Stimulated activated CD4-positive, alpha-beta T cell treated with anti-CD3 and anti-CD28 coated beads, Interleukin-1b, Interleukin-23, amount 100 ng/mL, for 48 hours (primary cell): ENCODE measurements at places on chromosomes 3 and 15.
A peak's percentile ranks its signal among the peaks of the same experiment; 100 is the strongest.

DNA sequence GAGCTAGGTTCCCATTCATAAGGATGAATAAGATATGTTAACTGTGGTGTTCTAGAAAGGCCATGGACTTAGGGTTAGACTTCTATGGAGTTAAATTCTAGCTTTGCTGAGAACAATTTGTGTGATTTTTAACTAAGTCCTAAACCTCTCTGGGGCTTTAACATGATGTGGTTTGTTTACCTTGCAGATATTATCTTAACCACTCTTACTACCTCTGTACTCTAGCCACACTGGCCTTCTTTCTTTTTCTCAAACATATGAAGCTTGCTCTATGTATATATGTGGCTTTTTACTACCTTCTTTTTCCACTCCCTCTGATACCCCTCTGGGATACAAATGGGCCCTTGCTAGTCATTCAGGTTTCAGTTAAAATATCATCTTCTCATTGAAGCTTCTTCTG is 108.4 kb downstream of the ZNF609 start:
- no peak for DNase-seq

GRCh38 chr3:157672061-157672460 is 168.8 kb upstream of the VEPH1 start:
- no peak for DNase-seq

- no peak for DNase-seq
These were observed 15.4 kb downstream of the SCN5A start for GRCh38 chr3:38634111-38634510.

DNA sequence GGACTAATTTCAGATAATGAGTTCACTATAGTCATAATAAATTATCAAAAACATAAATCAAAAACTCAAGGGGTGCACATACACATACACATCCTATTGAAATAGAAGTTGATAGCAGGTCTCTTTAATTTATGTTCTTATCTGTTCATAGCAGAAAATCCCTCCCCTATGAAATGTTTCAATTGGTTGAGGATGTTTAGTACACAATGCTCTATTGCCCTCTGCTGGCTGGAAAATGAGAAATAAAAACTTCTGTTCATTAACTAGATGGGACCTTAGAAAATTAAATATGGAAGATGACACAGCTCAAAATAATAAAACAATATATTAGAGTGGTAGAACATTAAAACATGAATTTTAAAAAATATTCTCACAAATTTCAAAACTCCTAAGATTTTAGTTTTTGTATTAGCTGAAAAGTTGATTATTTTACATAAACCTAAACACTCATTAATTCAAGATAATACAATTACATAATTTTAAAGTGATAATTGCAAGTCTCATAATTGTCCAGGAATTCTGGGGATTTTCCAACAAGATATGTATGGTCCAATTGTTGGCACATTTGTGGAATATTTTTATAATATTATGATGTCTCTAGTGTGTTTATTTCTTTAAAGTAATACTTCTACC is 735.0 kb downstream of the ROBO1 start:
- no peak for DNase-seq

DNA sequence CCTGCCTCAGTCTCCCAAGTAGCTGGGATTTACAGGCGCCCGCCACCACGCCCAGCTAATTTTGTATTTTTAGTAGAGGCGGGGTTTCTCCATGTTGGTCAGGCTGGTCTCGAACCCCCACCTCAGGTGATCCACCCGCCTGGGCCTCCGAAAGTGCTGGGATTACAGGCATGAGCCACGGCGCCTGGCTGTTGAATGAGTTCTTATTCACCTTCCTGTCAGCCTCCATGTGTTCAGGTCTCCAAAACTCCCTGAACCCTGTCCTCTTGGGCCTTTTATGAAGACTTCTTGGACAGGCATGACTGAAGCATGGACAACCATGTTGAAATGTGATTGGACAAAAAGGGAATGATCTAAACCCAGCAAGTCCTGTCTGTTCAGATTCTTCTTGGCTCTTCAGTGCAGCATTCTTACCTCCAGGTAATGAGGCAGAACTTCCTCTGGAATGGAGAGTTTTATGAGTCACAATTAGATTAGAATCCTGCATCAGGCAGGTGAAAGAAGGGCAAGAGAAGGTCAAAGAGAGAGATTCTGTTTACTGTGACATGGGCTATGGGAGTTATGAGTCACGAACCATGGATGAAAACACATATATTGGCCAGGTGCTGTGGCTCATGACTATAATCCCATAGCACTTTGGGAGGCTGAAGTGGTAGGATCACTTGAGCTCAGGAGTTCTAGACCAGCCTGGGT is 23.1 kb upstream of the EIF4A2 start:
- DNase-seq = no peak

DNA sequence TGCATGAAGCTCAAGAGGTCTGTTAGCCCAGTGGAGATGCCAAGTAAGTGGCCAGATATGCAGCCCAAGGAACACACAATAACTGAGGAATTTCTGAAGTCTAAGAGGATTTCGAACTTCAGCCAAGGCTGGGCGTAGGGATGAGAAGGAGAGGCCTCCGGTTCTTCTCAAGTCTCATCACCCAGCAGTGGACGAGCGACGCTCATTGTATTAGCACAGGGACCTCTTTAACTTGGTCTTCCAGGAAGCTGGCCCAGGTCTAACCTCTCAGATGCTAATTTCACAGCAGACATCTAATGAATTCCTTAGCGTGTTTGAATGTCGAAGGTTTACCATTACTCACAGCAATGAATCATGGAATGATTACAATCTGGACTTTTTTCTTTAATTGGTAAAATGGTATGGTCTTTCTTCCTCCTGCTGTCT is 85.0 kb downstream of the HES1 start:
- DNase-seq = no peak

GRCh38 chr3:172089250-172089649 is 49.9 kb downstream of the FNDC3B start:
- no peak for DNase-seq

DNA sequence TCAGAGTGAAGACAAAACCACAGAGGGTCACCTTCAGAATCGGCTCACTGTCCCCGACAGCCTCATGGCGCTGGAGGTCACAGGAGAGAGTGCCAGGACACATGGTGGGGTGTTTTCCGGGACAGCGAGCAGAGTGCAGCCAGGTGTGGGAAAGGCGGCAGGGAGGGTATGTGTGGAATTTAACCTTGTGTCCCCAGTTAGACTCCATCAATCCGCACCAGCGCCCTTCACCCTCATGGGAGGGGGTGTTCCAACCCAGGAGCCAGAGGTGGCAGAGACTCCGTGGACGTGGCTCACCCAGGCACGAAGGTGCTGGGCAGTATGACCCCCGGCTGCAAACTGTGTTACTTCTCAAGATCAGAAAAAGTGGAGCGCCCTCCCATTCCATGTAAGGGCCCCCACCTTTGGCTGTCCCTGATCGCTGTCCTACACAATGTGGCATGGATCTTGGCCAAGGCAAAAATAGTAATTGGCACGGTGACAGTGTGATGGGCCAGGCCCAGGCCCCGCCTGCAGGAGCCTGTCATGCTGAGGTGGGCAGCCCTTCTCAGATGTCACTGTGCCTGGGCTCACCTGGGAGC is 190.3 kb downstream of the XXYLT1 start:
- no peak for DNase-seq

GRCh38 chr15:82663186-82663600 is 16.0 kb upstream of the CPEB1 start:
- peak; percentile 38 for DNase-seq

GRCh38 chr3:56790016-56790821 is 11.5 kb downstream of the ARHGEF3 start:
- peak; percentile 14 for DNase-seq

GRCh38 chr3:53551324-53551723 is 56.9 kb downstream of the CACNA1D start:
- DNase-seq = no peak

GRCh38 chr15:48925714-48926223 is 38.0 kb downstream of the SHC4 start:
- DNase-seq = no peak

DNA sequence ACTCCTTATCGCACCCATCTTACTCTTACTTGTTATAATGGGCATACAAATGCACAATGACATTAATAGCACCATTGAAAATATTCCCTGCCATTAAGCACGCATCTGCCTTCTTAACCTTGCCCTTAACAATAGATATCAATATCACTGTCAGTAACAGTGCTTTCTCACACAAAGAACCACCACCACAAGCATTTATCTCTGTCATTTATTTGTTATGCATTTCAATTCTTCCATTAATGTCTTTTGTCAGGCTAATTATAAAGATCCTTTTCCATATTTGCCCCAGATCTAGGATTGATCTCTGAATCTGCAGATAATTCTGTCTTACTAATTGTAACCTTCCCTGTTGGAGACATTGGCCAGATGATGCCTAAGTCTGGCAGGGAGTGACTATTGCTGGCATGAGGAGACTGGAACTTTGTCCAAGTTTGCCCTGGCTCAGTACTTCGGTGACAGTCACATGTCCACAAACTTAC is 419.6 kb upstream of the TGFBR2 start:
- DNase-seq = no peak

DNA sequence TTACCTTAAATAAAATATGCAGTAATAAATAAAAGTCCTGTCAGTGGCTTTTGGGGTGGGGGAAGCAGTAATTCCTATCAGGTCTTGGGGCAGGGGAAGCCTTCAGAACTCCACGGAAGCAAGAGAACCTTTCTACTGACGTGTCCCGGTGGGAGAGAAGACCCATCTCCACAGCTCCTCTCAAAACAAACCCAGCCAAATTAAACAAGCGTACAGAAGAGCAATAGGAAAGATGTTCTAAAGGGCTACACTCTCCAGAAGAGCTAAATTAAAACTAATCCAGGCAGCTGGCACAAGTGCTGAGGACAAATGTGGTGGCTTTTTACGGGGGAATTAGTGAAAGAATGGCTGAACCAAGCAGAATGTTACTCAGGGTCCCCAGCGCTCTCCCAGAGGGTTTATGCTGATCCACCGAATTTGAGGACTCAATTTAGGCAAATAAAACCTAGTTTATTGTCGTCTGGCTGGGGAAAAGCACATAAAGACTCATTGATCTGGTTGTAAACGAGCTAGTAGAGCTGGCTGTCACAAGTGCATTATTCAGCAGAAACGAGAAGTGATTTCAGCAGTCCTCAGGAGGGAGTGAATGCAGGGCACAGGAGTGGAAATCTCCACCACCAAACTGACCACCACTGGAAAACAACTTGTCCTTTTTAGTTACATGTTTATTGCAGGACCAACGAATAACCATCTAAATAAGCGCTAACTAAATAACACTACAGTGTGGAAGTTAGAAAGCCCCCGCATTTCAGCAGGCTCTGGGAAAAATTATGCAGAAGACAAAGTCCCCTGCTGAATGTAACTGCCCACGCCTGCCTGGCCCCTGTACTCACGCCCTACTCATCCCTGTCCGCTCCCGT is 13.5 kb downstream of the BFSP2 start:
- DNase-seq = no peak

- no peak for DNase-seq
These were observed 60.5 kb downstream of the RAB7A start for GRCh38 chr3:128786434-128787020.

GRCh38 chr3:112582244-112582874 is 20.5 kb downstream of the SLC35A5 start:
- peak; percentile 5 for DNase-seq

DNA sequence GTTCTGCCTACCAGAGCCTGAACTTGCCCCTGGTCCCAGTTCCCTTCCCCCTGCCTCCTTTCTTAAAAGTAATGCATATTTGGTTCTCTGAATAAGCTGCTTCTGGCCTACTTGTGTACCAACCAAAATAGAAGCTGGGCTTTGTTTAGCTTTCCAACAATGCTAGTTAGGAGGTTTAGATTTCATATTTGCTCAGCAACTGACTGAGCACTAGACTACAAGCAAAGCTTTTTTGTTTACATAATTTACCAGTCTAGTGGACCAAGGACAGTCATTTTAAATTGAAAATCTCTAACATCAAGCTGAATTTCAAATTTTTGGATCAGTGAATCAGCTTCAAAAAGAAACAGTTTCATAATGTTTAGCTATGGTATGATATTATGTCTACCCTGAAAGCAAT is 331.2 kb downstream of the ULK4 start:
- DNase-seq = no peak

DNA sequence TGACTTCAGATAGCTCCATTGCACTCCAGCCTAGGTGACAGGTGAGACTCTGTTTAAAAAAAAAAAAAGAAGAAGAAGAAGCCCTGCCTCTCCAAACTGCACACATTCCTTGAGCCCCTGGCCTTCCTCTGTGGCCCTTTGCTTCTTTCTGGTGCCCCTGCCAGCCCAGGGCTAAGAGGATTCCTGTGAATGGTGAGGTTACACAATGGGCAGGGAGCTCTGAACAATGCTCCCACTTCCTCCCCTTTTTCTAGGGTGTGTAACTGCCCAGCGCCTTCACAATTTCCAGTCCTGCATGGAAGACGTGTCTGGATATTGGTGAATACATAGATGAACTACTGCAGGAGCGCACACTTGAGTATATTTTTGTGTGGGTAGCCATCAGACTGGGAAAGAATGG is 3.6 kb upstream of the AMOTL2 start:
- DNase-seq = no peak

DNA sequence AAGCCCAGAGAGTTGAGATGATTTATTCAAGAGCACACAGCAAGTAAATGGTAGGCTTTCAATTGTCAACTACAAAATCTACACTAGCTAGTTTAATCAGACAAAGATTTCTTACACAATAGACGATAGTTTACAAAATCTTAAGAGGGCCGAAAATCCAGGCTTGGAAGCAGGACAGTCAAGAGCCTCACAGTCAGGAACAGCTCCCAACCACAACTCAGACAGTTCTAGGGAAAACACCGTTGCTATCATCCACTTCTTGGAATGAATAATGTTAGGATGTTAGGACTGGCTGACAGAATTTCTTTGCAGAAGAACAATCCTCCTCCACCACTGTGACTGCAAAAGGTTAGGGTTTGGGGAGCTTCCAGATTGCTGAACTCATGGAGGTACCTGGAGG is 290.8 kb upstream of the ZPLD1 start:
- DNase-seq = no peak

DNA sequence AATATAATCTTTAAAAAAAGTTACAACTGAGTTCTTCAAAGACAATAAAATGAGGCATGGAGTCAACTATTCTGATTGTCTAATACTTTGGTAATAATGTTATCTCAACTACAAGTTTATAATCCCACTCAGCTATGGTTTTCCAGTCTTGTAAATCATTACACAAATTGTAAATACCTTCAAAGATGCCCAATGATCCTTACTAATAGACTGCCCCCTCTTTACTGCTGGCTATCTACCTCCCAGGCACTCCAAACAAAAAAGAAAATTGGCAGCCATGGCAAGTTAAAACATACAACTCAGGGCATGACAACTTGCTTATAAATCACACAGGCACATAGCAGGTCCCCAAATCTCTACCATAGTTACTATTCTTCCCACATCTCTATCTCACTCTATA is 58.5 kb downstream of the ZNF280D start:
- no peak for DNase-seq

GRCh38 chr3:169041677-169042171 is 621.8 kb downstream of the MECOM start:
- DNase-seq = no peak

GRCh38 chr3:132405609-132406299 is 11.5 kb upstream of the DNAJC13 start:
- DNase-seq = no peak

DNA sequence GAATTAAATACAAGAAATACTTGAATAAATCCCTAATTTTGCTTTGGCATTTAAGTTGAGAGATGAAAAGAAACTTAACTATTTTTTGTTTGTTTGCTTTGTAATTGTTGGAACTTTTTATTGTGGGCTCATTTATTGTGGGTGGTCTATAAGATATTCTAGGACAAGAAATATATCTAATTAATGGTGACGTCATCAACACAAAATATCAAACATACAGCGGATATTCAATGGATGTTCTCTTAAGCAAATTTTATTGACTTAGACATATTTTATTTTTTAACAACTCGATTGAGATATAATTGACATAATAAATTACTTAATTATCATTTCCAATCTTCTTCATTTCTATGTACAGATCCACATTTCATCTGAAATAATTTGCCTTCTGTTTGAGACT is 30.0 kb downstream of the SYNPR start:
- DNase-seq = no peak
